ENCODE measurements at places on chromosomes 2 and 18. TPM values are rescaled to one million over a fixed set of nuclear protein-coding genes. Genes with fewer than 3 reads are reported as not detected.

DNA sequence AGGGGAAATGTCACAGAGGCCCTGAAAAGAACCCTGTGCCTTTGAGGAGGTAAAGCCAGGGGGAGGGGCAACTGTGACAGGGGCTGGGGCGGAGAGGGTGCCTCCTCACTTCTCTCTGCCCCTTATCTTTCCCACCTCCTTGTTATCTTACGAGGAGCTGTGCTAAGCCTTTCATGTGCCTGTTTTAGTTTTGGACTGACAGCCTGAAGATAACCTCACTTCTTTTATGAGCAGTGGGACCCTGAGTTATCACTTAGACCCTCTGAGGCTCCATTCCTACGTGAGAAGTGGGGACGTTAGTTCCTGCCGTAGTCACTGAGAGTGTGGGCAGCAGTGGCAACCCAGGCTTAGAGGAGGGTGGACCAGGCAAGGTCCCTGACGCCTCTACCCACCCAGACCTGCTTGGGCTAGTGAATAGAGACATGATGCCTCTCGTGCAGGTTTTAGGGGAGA is 39.5 kb upstream of the LBH start:
- no peak for DNase-seq

- DNase-seq: no peak
Observed at GRCh38 chr2:46249654-46250053, 47.6 kb upstream of the EPAS1 start.

DNA sequence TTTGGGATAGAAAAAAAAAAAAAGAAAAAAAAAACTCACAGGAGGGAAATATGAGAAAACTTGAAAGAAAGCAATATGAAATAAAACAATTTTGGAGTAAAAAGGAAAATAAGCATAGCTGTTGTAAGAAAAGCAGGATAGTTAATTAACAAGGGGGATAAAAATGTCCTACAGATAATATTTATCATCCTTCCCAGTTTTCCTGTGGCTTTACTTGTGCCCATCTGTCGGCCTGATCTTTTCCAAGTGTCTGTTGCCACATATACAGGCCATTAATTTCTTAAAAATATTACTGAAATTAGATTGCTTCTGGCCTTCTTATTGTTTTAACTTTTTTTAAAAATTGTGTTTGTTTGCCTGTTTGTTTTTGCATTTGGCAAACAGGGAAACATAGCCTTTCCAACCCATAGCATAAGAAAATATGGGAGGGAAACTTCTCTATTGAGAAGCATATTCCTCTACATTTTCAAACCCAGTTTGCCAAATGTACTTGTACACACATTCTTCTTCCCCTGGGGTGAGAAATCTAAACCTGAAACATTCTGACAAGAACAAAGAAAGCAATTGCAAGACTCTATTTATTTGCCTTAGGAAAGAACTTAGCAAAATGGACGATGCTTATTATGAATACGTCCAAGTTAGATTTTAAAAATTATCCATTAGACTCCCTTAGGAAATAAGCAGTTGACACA is 272.3 kb downstream of the CDH20 start:
- no peak for DNase-seq

- no peak for DNase-seq
Observed at GRCh38 chr2:134406311-134406710, 152.4 kb downstream of the MGAT5 start.

GRCh38 chr2:124180635-124181034 is 155.5 kb downstream of the CNTNAP5 start:
- DNase-seq: no peak

DNA sequence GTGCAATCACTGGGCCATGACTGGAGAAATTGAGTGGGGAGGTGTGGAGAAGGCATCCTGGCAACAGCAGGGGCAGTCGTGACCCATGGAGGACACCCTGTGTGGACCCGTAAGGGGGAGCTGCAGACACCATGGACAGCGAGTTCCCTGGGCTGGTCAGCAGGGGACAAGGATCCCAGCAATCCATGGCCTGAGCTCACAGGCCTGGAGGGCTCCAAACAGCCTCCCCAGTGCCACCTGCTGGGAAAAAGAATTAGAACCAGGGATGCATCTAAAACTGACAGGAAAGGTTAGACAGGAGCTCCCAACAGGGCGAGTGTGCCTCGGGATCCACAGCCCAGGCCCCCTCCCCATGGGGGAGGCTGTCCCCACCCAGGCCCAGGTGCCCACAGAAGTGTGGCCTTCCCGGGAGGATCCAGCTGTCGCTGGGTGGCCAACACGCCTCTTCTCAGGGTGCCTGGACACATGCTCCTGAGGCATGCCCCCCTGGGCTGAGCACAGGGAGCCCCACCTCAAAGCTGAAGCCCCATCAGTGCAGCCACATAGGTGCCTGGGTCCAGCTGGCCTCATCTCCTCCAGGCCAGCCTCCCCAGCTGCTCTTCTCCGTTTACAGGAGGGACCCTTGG is 20.5 kb upstream of the KIF1A start:
- peak; percentile 57 for DNase-seq

- peak; percentile 47 for DNase-seq
Observed at GRCh38 chr2:10447300-10447894, 730 bp downstream of the ODC1 start.

DNA sequence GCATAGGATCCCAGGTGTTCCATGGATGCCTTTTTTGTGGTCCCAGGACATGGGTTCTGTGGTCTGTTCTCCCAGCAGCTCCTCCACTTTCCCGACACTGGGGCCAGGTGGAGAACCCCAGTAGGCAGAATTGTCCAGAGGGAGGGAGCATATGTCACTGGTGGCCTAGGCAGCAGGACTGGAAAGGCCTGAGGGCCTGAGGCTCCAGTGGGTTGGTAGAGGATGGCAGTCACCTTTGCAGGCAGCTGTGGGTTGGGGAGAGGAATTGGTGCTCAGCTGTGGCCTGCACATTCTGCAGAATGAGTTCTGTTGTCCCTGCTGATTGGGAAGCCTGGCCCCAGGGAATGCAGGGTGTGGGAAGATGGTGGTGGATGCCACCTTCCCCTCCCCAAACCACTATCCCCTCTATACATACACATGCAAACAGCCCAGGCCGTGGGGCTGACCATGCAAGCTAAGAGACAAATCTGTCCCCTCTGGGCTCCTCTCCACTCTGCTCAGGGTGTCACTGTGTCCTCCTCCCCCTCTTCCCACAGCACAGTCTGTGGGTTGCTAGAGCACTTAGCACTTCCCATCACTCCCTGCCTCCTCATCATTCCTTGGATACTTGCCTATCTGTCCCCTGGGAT is 11.4 kb downstream of the CTIF start:
- DNase-seq: no peak

- DNase-seq: no peak
Observed at GRCh38 chr2:8438476-8438875, 243.4 kb upstream of the ID2 start.

- DNase-seq: no peak
Observed at GRCh38 chr2:181459621-181460021, 2.4 kb downstream of the ITGA4 start.

DNA sequence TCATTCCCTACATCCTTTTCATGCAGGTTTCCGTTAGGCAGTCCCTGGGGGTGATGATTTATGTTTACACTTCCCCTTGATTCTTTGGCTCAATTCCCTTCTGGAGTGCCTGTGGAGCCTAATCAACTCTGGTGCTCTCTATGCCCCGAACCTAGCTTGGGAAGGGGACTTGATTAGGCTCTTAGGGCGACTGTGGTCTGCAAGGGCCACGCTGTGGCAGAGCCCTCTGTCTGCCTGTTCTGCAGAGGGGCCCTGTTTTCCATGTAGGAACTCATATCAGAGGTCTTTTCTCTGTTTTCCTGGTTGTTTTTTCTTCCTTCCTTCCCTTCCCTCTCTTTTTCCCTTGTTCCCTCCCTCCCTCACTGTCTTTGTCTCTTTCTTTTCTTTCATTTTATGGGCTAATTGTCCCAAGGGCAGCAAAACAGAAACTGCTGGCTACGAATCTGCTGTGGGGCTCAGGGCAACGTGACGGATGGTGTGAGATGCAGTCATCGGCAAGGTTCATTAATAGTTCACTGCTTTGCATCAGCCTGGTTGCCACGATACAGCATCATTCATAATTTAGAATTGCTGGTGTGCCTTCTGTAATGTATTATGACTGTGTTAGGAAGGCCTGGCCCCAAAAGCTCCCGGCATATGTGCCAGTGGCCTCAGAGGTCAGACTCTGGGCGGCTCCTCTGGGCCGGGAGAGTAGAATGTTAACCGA is 134.5 kb downstream of the NAPG start:
- peak; percentile 51 for DNase-seq

The PSMG2 gene
- polyA plus RNA-seq: 91.5 TPM

The RGPD3 gene
- polyA plus RNA-seq: 0.35 TPM

The KCNF1 gene
- polyA plus RNA-seq: 2.9 TPM

The PSMA8 gene
- not detected for polyA plus RNA-seq

All from right lung (tissue), 10 donors.